ENCODE measurements at places on chromosomes 4 and X.

DNA sequence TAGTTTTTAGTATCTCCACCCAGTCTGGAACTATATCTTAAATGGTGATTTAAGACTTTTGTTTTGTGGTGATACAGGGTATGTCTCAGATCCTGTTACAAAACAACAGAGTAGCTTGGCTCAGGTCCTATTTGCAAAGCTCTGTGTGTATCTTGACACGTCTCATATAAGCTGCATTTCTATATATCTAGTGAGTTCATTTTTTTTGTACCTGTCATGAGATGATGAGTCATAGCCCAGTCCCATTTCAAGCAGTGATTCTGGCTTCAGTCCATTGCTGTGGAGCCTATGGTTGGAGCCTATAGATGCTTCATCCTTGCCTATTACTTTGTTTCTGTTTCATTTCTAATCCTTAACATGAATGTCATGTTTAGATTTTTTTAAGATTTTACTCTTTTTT, 23.0 kb downstream of the GRXCR1 start:
- no peak for DNase-seq

DNA sequence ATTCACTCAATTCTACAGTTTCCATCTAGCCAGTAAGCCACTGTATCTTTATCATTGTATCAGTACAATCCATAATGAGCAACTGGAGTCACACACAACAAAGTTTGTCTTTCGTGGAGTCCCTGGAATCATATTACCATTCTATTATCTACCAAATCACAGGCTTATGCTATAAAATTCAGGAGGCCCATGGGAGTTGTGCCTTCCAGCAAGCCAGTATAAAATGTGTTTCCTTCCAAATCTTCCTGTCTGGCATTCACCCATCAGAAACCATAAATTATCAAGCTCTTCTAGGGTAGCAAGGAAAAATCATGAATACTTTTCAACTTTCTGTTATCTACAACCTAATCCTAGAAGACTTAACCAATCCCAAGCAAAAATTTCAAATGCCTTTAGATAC, 1383.3 kb upstream of the PCDH7 start:
- DNase-seq, result no peak

- DNase-seq, result peak; percentile 94
Measured at GRCh38 chrX:154097589-154098541, at the start of gene MECP2. Gene MECP2, minus strand, starts transcription at chrX:154097717.

GRCh38 chr4:19927381-19927780, 324.3 kb upstream of the SLIT2 start:
- peak; percentile 79 for DNase-seq

- DNase-seq, result no peak
Measured at GRCh38 chr4:88999392-88999930, 57.5 kb downstream of the FAM13A start.

- DNase-seq, result peak; percentile 59
Measured at GRCh38 chr4:78653655-78654054, 102.1 kb downstream of the ANXA3 start.

DNA sequence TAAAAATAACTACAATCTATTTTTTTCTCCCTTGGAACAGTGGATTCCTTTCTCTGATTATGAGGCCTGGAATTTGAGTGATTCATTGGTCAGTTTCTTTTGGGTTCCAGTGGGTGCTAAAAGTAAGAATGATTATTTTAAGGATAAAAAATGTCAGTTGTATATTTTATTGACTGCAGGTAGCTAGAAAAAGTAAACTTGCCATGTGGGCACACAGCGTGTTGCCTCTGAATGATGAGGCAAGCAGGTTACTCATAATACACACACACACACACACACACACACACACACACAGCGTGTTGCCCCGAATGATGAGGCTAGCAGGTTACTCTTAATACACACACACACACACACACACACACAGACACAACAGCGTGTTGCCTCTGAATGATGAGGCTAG, 13.8 kb downstream of the GALNT7 start:
- DNase-seq, result peak; percentile 90

GRCh38 chr4:3127112-3127511, 52.6 kb downstream of the HTT start:
- DNase-seq, result no peak

DNA sequence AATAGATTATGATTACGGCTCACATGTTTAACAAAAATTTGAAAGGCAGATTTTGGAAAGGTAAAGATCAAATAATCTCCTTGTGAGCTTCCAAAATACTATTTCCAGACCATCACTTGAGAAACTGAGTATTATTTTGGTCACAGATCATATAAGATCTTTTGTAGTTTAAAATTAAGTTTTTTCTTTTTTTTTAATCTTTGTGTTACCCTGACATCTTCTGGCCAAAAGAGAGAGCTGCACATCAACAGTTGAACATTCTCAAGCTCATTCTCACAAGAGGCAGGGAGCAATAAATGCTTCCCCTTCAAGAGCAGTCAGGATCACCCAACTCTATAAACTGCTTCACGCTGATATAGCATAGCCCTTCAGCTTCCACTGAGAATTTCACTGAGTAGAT, 15.9 kb downstream of the TMEM192 start:
- DNase-seq, result peak; percentile 68

- DNase-seq, result no peak
Measured at GRCh38 chrX:80573275-80573674, 153.0 kb downstream of the TENT5D start.

DNA sequence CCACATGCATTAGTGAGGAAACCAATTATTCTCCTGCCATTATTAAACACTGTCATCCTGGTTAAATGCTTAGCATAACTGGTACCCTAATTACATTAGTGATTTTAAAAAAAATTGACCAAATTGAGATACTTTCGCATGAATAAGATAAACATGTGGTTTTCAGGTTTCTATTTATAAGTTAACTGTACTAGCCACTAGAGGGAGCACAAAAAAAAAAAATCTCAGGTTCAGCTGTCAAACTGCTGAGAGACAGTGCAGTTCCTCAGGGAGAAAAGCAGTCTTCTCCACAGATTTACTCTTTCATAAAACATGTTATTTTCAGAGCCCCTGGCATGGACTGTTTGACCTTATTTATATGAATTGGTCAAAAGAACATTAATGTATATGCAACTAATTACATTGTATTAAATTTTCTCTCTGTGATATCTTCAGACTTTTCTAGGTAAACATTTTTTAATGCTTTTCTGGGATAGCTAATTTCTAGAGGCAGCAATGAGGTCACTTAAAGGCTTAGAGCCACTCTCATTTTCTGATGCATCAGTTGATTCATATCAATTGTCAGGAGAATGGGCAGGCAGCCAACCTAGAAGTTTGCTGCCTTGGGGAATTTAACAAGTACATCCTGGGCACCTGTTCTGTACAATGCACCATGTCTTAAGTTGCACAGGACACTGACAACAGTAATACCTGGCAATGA, 167.5 kb downstream of the CDS1 start:
- peak; percentile 80 for DNase-seq

DNA sequence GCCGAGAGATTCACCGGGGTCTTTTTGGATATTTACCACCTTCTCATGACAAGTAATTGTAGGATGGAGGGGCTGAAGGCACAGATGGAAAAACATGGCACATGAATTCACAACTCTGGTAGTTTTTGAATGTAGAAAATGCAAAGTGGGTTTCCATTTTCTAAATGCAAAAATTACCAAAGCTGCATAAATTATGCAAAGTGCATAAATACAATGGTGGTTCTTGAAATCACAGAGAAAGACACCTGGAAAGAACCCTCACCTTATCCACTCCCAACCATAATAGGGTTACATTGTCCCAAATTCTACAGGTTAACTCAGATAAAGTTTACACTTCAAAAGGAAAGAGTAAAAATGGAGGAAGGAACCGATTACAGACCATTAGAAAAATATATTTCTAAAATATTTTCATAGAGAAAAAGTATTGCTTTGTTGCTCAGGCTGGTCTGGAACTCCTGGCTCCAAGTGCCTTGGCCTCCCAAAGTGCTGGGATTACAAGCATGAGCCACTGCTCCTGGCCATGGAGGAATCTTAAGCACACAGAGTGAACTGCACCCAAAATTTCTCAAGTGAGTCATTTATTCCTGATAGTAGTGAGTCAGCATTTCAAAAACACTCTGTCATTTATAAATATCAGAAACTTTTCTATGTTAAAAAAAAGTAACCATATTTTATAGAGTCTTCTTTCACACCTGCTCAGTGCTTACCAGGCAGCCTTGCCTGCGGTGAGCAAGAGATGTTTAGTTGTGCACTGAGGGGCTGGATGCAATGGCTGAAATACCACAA, 101.4 kb downstream of the FIP1L1 start:
- peak; percentile 84 for DNase-seq

DNA sequence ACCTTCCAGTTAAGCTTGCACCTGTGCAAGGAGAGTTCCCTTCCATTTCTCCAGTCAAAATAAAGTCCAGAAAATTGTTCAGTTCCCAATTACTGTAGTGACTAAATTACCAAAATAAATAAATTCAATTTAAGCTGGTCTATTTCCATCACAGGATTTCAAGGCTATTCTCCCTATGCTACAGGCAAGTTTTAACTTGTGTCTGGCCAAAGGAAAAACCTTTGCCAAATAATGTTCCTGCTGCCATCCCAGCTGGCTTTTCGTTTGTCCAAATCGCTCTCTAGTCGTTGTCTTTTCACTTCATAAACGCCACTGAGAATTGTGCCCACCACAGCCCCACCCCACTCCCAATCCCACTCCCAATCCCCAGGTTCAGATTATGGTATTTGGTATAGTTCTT, 2.4 kb downstream of the KCTD8 start:
- DNase-seq, result no peak

GRCh38 chr4:8101213-8102075, 57.2 kb downstream of the ABLIM2 start:
- DNase-seq, result peak; percentile 84

- no peak for DNase-seq
Measured at GRCh38 chr4:68396756-68397155, 46.9 kb upstream of the YTHDC1 start.

DNA sequence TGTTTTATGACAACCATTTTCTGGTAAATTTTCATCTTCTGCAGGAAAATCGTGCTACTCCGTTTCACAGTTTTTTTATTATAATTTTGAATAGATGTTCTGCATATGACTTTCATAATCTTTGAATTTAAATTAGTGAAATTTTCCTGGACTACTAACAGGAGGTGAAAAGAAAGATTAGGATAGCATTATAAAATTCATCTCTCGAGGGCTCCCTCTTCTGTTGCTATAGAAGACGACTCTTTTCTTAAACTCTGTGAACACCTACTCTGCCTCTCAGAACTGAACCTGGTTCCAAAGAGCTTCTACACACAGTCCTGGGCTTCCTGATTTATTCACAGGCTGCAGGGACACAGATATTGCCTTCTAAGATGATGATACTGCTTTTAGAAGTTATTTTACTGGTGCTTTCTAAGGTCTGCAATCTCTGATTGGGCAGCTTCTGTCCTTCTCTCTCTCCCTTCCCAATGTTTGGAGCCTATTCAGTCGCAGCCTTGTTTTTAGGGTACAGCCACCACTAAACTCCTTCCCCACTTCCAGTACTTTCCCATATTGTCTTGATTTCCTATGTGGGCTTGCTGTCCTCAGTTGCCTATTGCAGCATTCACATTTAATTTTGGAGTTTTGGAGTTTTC, 10.1 kb upstream of the SAP30 start:
- peak; percentile 46 for DNase-seq

- peak; percentile 50 for DNase-seq
Measured at GRCh38 chr4:2186133-2186864, 55.6 kb downstream of the HAUS3 start.

DNA sequence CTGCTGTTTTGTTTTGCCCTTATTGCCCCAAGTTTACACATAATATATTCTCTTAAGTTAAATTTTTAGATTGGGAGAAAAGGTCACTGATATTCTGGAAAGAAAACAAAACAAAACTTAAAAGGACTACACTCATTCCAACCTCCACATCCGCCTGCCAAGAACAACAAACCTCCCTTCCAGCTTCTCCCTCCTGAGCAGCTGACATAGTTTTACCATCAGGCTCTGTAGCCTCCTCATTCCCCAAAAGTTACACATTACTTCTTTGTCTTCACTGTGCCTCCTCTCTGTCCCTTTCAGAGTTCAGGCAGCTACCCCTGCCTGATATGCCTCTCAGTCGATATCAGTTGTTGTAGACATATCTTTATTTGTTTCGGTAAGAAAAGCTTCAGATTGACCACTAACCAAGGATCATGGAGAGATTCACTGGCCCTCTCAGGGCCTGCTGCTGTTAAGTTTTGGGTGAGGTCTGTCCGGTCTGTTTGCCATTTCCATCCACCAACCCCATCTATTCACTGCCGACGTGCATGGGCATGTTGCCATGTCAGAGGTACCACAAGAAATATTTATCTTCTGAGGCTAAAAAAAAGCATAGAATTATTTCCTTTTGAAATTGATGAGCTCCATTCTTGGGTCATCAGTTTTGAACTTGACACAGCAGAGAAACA, 164.1 kb downstream of the GASK1B start:
- DNase-seq, result peak; percentile 84

- DNase-seq, result peak; percentile 56
Measured at GRCh38 chr4:101806914-101807313, 16.4 kb downstream of the BANK1 start.

DNA sequence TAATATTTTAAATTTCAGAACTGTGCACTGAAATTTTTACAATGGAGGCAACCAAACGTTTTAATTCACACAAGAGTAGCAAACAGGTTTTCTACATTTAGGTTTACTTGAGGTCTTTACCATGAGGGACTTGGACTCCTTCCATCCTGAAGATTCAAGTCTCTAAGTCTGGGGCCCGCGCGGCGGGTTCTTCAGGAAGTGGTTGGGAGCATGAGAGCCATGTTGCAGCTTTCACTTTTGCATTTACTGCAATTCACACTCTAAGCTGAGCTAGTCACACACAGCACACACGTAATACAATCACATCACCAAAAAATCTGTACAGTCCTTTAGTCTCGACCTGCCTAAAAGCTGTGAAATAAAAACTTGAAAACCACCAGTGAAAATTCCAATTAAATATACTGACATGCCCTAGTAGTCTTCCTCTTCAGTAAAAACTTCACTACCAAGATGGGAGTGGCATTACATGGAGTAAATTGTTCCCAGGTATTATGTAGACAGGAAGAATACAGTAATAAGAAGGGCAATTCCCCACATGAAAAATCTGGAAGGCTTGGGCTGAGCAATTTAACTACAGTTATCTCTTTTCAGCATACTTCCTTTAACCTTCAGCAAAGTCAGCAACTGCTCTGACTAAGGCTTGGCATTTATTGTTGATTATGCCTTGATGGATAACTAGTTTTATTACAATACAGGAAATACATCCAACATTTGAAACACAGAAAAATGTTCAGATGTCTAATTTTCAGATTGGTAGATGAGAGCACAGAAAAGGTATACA, 571.1 kb upstream of the DIPK2B start:
- peak; percentile 79 for DNase-seq

DNA sequence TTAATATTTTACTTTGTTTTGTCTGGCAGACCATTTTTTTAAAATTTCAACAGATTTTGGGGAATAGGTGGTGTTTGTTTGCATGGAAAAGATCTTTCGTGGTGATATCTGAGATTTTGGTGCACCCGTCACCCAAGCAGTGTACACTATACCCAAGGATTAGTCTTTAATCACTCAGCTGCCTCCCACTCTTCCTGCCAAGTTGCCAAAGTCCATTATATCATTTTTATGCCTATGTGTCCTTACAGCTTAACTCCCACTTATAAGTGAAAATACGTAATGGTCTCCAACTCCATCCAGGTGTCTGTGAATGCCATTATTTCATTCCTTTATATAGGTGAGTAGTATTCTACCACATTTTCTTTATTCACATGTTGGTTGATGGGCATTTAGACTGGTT, 281.7 kb upstream of the GK2 start:
- no peak for DNase-seq

Data from choroid plexus epithelial cell (primary cell).